ENCODE measurements at places on chromosomes 3 and 15. TPM values are rescaled to one million over a fixed set of nuclear protein-coding genes. Genes with fewer than 3 reads are reported as not detected.

DNA sequence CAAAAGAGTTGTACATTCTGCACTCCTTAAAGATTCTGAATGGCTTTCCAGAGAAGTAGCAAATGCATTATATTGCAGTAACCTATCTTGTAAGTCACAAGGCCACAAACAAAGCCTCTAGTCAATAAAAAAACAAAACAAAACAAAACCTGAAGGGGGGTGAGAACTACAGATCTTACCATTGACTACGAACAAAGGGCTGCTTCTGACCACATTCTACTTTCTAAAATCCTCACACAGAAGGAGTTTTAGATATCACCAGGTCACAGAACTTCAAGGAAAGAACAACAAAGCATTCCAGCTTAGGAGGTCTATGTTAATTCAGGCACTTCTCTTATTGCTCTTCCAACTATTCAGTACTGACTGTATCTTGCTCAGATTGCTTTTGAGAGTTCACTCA is 343.0 kb downstream of the ZBTB20 start:
- no peak for DNase-seq

GRCh38 chr15:56616551-56616950 is 116.8 kb downstream of the ZNF280D start:
- no peak for DNase-seq

DNA sequence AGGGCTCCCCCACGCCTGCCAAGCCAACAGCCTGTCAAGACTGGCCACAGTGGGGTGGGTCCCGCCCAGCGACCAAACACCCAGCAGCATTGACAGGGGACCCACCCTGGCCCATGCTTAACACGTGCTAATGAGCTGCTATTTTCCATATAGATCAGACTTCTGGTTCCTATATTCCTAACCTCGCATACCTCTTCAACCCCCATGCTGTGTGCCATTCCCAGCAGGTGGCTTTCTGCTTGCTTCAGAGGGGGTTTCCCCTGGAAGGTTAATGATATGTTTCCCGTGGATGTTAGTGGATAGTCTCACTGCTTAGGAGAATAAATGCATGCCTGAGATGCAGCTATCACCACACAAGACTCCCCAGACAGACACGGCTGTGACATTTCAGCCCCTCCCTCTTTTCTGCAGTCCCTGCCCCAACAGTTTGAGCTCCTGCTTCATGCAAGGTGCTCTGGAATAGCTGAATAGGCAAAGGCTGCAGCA is 37.9 kb upstream of the MGLL start:
- no peak for DNase-seq

DNA sequence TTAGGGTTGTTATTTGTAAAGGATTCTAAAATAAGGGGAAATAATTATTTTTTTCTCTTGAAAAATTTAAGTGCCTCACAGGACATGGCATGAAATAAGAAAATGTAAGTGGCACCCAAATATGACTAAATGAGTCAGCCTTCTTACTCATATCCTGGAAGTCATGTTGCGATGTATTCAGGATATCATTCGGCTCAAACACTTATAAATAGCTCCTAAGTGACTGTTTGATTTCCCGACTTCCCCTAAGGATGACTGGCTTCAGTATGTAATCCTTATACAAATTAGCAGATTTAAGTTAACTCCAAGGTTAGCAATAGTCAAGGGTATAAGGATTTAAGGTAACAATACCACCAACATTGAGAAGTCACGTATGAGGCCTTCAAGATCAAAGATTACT is 57.3 kb upstream of the OSTN start:
- no peak for DNase-seq

DNA sequence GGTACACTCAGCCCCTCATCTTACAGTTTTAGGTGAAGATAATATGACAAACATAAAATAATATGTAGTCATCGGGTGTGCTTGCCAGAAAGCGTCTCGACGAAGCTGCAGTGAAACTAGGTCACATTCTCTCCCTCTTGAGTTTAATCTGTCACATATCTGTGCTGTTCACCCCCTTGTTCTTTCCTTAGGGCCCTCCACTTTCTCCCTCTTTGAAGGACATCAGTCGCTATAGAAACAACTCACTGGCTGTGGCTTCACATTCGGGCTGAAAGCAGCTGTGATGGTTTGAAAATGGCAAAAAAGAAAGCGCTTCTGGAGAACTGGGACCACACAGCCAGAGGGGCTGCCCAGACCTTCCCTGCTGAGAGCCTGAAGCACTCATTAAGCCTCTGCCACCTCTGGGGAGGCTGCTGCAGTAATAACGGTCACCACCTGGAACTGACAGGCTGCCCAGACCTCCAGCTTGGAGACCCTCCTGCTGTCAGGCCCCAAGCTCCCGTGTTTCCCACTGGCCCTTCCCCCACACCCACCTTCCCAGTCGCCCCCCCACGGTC is 50.3 kb downstream of the ABTB1 start:
- no peak for DNase-seq

The SLTM gene
- total RNA-seq: 94.7 TPM

The DHFR2 gene
- total RNA-seq: 9.1 TPM

The TPRG1 gene
- total RNA-seq: 2.2 TPM

The CHRNA7 gene
- 5.3 TPM for total RNA-seq

The FGD5 gene
- 9.2 TPM for total RNA-seq
